Fibroblast of villous mesenchyme (primary cell): ENCODE measurements at places on chromosomes 16 and 17. TPM values are rescaled to one million over a fixed set of nuclear protein-coding genes. Genes with fewer than 3 reads are reported as not detected.

- DNase-seq, result no peak
Observed at GRCh38 chr16:11394593-11394960, 49.3 kb downstream of the RMI2 start.

Gene OR2C1
- not detected in 2 replicates for total RNA-seq

Gene HOXB8
- total RNA-seq, result not detected in 2 replicates

Gene GRIN2C
- total RNA-seq, result under 0.01 and 0.32 TPM in 2 replicates

DNA sequence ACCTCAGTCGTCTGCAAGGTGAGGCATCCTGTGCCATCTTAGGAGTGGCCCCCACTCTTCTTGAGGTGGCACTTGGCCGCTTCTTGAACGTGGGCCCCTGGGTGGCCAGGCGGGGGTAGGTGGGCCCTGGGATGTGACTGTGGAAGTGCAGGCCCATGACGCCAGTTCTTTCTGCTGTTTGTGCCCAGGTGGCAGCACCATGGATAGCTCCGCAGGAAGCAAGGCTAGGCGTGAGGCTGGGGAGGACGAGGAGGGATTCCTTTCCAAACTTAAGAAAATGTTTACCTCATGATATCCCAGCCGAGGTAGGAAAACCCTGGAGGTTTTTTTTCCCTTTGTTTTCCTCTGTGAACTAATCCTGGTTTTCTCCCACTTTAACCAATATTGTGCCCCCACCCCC is 19.8 kb downstream of the NMRAL1 start:
- no peak for DNase-seq

- DNase-seq, result no peak
Observed at GRCh38 chr16:47073223-47074155, 70.3 kb downstream of the NETO2 start.

Gene PRPF8
- 107 and 117 TPM in 2 replicates for total RNA-seq

DNA sequence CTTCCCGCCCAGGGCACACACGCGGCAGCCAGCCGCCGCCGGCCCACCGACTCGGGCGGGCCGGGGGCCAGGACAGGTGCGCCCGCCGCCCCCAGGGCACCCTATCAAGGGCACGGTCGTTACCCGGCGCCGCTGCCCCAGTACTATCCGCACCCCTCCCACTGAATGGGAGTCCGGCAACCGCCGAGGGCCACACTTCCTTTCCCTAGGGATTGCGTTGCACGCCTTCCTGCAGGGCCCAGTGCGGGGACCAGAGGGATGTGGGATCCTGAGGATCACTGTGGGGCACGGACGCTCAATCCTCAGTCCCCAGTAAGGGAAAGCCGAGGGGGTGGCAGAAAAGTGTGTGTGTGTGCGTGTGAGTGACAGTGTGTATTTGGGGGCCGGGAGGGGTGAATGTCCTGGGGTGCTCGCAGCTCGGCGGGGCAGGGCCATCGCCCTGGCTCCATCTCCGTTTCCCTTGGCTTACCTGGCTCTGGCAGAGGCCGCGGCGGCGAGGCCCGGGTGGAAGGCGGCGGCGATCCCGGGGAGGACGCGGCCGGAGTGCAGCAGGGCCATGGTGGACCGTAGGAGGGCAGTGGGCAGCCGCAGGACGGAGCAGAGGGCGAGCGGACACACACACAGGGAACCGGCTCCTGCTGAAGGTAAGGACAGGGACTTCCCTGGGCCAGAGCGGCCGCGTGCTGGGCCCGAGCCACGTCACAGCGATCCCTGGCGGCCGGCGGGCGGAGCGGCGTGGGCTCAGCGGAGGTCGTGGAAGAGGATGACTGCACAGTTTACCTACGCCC is at the start of gene GOT2:
TSS of gene GOT2 (minus strand) at position 646 of the 788 bp plus-strand sequence. CDS start at position 558, 88 bp downstream.
- peak; percentile 84 for DNase-seq

DNA sequence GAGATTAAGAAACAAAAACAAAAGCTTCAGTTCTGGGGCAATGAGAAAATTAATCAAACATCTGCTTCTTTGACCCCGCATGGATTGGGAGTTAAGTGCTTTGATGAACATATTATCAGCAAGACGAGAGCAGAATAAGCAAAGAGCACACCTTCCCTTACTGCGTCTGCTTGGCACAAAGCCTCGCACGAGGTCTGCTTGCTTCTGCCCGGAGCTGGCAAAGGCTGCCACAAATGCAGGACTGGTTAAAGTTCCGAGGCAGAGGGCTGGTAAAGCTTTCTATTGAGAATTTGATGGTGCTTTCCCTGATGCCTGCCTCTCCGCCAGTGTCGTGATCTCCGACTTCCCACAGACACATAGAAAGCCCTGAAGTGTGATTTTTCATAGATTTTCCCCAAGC is 17.0 kb downstream of the VAT1L start:
- DNase-seq, result no peak

GRCh38 chr16:88290850-88291830 is 91.6 kb upstream of the ZNF469 start:
- DNase-seq, result no peak

- no peak for DNase-seq
Observed at GRCh38 chr17:20210180-20210579, 201.0 kb downstream of the SPECC1 start.

Gene KRT32
- not detected in 2 replicates for total RNA-seq

DNA sequence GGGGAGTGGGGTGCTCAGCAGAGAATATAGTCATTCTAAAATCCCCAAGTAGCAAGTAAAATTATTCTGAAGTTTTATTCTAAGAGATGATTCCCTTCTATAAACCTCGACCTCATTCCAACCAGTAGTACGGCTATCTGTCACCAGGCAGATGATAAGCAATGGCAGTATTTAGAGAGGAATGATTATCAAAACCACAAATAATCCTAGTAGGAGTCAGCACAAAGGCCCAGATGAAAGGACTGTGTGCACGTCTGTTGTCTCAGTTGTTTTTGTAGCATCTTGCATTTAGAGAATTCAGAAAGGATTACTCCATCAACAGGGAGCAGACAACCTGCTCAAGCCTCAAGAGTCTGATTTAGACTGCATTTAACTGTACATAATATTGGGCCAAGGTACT is 21.2 kb downstream of the EZH1 start:
- no peak for DNase-seq

DNA sequence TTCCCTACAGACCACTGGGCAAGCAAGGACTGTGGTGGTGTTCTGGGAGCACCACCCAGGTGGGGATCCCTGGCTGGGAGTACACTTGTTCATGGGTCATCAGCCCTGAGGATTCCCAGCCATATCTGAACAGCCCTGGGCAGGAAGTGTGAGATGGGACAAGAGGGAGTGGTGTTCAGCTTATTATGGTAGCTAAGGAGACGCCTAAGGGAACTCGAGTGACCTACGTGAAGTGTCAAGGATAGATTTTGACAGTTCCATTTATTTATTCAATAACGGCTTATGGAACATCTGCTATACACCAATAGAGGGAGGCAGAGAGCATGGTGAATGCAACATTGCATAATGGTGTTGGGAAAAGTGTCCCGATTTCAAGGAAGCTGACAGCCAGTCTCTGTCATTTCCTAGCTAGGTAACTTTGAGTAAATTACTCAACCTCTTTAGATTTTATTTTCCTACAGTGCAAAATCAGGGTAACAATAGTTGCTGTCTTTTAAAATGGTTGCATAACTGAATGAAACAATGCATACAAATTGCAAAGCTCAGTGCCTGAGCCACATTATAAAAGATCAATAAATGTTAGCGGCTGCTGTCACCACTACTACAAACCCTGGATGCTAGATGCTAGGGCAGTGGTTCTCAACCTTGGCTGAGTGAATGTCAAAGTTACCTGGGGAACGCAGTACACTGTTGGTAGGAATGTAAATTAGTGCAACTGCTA is 534.1 kb downstream of the GRIN2A start:
- peak; percentile 11 for DNase-seq

GRCh38 chr17:33725675-33726271 is 432.7 kb upstream of the ASIC2 start:
- peak; percentile 12 for DNase-seq

Gene HS3ST2
- total RNA-seq, result not detected in 2 replicates

DNA sequence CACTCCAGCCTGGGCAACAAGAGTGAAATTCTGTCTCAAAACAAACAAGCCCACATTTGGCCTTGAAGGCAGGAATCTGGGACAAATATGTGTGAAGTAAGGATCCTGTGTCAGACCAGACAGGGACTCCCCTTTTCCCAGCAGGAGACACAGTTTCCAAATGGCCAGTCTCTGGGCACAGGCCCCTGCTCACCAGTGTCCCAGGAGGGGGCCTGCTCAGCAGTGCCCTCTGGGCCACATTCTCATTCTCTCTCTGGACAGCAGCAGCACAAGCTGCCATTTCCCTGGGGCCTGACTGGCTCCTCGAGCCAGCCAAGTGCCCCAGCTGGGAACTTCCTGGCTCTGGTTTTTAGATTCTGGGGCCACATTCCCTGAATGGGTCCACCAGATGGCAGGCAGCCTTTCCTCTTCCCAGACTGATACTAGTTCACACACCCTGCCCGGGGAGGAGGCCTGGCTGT is 11.7 kb upstream of the MNT start:
- DNase-seq, result peak; percentile 48

Gene FOXO3B
- 5.2 and 6.8 TPM in 2 replicates for total RNA-seq

DNA sequence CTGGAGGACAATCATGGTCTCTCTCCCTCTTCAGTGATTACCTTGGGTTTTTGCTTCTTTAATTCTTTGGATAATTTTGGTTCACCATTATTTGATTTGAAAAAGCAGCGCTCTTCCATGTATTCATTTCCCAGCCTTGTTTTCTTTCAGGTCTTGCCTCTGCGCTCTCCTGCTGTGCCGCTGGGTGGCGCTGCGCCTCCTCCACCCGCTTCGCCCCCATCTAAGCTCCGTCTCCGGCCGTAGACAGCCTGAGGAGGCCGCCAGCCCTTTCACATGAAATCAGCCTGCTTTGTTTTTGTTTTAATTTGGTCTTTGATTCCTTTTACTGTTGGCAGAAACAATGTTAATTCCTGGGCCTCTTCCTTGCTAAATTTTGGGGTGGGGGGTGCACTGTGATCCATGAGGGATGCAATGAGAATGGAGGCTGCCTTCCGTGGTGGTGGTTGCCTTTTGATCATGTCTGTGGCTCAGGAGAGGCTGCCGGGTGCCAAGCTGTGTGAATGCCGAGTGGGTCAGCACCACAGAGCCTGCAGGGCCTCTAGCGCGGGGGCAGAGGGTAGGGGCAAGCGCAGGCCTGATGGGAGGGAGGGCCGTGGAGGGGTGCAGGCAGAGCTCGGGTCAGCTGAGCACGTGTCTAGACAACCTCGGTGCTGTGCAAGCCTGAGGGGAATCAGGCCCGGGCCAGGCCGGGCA is 64.1 kb downstream of the PLD6 start:
- peak; percentile 52 for DNase-seq

DNA sequence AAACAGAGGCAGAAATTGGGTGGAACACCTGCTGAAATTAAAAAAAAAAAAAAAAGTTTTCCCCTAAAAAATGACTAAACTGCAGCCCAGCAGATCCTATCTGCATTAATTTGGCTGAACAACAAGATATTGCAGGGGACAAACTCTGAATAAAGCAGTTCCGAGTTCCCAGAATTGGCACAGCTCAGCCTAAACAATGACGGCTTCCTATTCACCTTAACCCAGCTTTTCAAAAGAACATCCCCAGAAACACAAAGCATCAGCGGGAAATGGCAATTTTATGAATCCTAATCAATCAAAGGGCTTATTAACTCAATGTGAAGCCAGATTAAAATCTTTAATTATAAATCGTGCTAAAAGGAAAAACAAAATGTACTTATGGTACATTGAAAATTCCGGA is 497.8 kb upstream of the ZFHX3 start:
- no peak for DNase-seq

- no peak for DNase-seq
Observed at GRCh38 chr17:2020721-2021120, 4.4 kb downstream of the RTN4RL1 start.

- no peak for DNase-seq
Observed at GRCh38 chr17:10183931-10184930, 14.2 kb downstream of the GAS7 start.

DNA sequence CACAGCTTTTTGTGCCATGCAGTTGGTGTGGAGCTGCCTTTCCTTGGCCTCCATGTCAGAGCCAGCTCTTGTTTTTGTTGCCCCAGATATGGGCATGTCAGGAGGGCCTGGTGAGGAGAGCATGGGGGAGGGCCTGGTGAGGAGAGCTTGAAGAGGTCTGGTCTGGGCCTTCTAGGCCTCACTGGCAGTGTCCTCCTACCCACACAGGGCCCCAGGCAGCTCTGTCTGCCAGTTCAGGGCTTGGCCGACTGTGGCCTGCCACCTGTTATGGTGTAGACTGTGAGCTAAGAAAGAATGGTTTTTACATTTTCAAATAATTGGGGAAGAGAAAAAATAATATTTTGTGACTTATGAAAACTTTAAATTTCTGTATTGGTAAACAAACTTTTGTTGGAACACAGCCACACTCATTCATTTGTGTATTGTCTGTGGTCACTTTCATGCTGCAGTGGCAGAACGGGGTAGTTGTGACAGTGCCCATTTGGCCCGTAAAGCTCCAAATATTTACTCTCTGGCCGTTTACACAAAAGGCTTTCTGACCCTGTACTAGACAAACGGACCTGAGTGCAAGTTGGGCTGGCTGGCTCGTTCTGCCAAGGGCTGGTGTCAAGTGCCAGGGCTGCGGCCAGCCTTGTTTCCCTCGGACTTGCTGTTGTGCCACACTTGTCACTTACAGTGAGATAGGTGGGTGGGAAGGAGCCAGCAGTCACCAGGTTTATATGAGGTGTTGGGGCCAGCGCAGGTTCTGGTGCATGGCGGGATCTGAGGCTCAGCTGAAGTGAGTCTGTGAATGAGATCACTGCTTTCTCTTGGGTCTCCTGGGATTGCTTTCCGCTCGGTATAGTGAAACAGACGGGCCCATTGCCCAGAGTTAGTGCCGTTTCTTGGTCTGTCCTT is 18.2 kb downstream of the PGS1 start:
- DNase-seq, result no peak

DNA sequence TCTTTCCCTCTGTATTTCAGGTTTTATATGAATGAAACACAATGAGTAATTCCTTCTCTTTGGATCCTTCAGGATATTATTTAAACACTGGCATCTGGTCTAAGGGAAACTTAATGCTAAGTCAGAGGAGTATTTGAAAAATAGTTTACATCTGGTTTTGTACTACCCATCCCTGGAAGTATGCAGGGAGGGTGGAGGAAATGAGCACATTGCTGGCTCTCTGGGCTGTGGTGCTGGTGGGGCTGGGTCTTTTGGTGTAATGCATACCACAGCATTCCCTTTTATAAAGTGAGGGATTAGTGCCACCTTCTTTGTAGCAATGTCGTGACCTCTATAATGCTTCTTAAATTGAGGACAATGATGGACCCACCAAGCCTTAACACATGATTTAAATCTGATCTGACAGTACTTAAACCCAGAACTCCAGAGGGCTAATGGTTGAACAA is 105.5 kb upstream of the AXIN2 start:
- no peak for DNase-seq

DNA sequence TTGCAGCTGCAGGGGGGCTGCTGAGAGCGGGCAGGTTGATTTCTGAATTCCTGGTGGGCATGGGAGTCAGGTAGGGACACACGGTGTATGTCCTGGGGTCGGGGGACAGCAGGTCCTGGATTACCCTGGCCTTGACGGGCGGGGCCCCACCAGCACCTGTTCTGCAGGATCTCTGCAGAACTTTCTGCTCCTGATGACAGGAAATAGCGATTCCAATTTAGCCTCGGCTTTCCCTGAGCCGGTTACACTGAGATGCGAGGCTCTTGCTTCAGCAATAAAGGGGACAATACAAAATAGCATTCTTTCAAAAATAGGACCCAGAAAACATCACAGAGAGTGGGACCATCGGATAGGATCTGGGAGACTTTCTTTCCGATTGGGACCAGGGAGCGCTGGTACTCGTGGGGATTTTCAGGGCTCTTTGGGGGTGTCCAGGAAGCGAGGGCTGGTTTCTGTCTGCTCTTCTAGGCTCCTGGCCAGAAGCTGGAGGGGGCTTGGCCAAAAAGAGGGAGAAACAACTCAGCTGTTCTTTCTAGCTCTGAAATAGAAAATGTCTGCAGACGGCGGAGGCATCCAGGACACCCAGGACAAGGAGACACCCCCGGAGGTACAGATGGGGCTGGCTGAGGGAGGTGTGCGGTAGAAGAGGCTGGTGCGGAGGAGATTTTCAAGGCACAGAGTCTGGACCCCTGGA is 642 bp downstream of the ZNF205 start:
- DNase-seq, result peak; percentile 38

Gene CLEC19A
- not detected in 2 replicates for total RNA-seq
